Stimulated activated CD4-positive, alpha-beta T cell treated with anti-CD3 and anti-CD28 coated beads, Interleukin-1b, Interleukin-23, amount 100 ng/mL, for 4 hours (primary cell): ENCODE measurements at places on chromosomes 11 and 22.

- DNase-seq = no peak
Measured at GRCh38 chr11:70317581-70318305, 47.3 kb downstream of the PPFIA1 start.

- DNase-seq = no peak
Measured at GRCh38 chr11:23453522-23453921, 593.2 kb upstream of the CCDC179 start.

GRCh38 chr11:17985517-17985916 is 27.3 kb downstream of the SERGEF start:
- no peak for DNase-seq

DNA sequence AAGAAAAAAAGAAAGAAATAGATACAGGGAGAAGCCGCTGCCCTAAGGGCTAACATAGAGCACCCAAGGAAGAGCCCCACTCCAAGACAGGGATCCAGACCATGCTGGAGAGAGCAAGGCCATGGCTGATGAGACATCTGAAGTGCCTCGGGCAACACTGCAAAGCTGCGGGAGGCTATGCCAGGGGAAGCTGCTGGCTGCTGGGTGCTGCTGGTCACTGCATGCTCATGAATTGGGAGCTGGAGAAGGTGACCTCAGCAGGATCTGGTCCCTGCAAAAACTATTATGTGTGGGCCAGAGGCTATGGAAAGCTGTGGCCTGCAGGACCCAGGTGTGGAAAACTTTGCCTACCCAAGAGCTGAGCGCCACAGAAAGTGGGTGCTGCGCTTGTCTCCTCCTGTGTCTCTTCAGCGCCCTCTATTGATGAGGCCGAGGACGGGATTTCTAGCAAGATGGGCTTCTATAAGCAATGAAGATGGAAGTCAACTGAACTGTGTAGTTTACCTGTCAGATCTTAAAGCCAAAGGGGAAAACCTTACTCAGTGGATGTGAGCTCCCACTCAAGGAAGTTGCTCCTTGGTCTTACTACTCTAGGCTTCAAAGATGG is 17.3 kb upstream of the SLC29A2 start:
- peak; percentile 59 for DNase-seq

GRCh38 chr11:86365546-86365945 is 9.1 kb upstream of the CCDC81 start:
- DNase-seq = no peak
